Osteoblast (primary cell): ENCODE measurements at places on chromosomes 7 and 10. TPM values are rescaled to one million over a fixed set of nuclear protein-coding genes. Genes with fewer than 3 reads are reported as not detected.

The PROSER2 gene
- 4.4 and 6.9 TPM in 2 replicates for total RNA-seq

The MSMB gene
- not detected in 2 replicates for total RNA-seq

The PLA2G12B gene
- total RNA-seq, result not detected in 2 replicates

The SLC13A1 gene
- not detected in 2 replicates for total RNA-seq

The TMEM176B gene
- 0.72 TPM in 1 of 2 replicates, not detected in the other for total RNA-seq

The TBRG4 gene
- total RNA-seq, result 41.5 and 43.1 TPM in 2 replicates

The GPR15LG gene
- not detected in 2 replicates for total RNA-seq

The RPS24 gene
- total RNA-seq, result 1,685 and 1,757 TPM in 2 replicates

The ELFN1 gene
- total RNA-seq, result 12.7 and 14.1 TPM in 2 replicates

The TSPAN12 gene
- total RNA-seq, result 0.59 and 1.8 TPM in 2 replicates

The SLC18A3 gene
- total RNA-seq, result not detected in 2 replicates

The HOXA4 gene
- 0.72 and 1.2 TPM in 2 replicates for total RNA-seq

The WNT2 gene
- total RNA-seq, result under 0.01 TPM in 2 replicates

The TRIM50 gene
- total RNA-seq, result not detected in 2 replicates

DNA sequence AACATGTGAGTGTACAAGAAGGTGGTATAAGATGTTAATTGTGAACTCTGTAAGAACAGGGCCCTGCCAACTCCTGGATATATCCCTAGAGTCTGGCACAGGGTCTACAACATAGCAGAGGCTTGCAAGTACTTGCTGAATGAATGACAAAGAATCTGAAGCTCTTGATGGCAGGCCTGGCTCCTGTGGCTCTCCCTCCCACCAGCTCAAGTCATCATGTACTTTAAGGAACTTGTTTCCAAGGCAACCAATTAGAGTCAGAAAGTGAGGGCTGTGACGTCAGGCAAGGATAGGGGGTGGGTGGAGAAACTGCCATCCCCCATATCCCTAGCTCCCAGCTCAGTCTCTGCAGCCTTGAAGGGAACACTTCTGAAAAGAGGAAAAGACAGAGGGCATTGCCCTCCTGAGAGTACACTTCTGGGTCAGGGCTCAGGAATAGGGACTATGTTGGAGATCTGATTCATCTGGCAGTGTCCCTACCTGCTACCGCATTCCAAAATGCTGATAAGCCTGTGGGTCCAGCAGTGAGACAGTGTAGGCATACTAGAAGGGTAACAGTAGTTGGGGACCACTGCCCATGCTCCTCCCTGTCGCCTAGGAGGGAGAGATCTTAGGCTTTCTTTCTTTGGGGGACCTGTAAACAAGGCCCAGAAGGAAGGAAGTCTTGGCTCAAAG, 34.6 kb upstream of the BTRC start:
- H3K27ac ChIP-seq, result no peak overlapping the region
- H3K4me3 ChIP-seq, result no peak overlapping the region
- H3K27me3 ChIP-seq, result peaks cover 27% of the 10 kb centered on the region

DNA sequence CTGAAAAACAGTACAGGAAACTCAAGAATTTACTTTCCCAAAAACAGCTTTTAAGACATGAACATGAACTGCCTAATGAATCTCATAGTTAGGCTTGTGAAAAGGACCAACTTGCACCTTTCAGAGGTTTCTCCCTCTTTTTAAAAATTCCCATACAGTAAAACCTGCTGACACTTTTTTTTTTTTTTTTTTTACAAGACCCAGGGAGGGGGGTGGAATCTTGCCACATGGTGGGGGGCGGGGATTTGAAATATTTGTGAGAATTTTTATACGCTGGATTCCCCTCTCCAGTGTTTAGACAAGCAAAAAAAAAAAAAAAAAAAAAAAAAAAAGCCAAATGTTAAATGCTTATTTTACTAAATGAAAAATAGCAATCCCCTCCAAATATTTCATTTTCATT, 57.4 kb downstream of the HIBADH start:
- H3K36me3 ChIP-seq, result no peaks in the 10 kb centered on the region
- H3K4me3 ChIP-seq, result no peak overlapping the region
- no peak for DNase-seq
- peaks cover 17% of the 10 kb centered on the region for H3K4me1 ChIP-seq
- no peaks in the 10 kb centered on the region for H3K27me3 ChIP-seq

DNA sequence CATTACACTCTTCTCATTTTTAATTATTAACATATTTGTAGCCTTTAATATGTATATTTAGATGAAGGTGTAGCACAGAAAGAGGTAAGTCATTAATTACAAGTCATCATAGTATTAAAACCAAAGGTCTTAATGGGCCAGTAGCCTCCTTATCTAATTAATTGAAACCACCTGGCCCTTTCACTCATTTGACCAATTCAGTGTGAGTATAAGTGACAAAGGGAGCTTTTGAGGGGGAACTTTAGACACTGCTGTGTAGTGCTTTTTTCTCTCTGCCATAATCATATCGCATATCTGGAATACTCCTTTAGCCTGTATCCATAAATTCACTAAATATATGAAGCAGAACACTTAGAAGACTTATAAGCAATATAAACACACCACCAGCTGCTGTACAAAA, 562.9 kb upstream of the POT1 start:
- no peaks in the 10 kb centered on the region for H3K27me3 ChIP-seq
- DNase-seq, result no peak
- no peak overlapping the region for H3K27ac ChIP-seq

GRCh38 chr7:101382937-101383336, 20.3 kb downstream of the COL26A1 start:
- no peak overlapping the region for H3K4me3 ChIP-seq
- no peak for DNase-seq
- H3K27ac ChIP-seq, result no peak overlapping the region

GRCh38 chr7:154886591-154886990, 116.3 kb downstream of the PAXIP1 start:
- DNase-seq, result peak; percentile 74
- H3K27ac ChIP-seq, result no peak overlapping the region
- no peak overlapping the region for H3K4me3 ChIP-seq
- no peaks in the 10 kb centered on the region for H3K27me3 ChIP-seq
- H3K4me1 ChIP-seq, result no peaks in the 10 kb centered on the region

DNA sequence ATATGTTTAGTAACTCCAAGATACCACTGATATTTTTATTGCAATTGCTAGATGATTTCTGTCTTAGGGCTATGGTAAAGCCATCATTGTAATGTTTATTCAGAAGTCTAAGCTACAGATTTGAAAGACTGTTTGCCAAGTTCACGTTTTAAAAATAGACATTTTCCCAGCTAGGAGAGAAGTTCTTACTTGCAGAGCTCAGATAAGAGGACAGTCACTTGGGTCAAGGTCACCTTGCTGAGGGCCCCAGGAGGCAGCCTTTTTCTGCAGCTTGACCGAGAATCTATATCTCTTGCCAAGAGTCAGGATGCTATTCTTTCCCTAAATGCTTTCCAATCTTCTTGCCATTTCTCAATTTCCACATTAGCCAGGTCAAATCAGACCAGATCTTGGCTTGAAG, 1011.2 kb downstream of the KCNMA1 start:
- H3K36me3 ChIP-seq, result no peaks in the 10 kb centered on the region
- H3K27ac ChIP-seq, result no peak overlapping the region
- no peak overlapping the region for H3K4me3 ChIP-seq
- H3K4me1 ChIP-seq, result no peaks in the 10 kb centered on the region

GRCh38 chr7:137020351-137020750, 151.9 kb downstream of the CHRM2 start:
- no peak overlapping the region for H3K4me3 ChIP-seq
- H3K36me3 ChIP-seq, result no peaks in the 10 kb centered on the region

DNA sequence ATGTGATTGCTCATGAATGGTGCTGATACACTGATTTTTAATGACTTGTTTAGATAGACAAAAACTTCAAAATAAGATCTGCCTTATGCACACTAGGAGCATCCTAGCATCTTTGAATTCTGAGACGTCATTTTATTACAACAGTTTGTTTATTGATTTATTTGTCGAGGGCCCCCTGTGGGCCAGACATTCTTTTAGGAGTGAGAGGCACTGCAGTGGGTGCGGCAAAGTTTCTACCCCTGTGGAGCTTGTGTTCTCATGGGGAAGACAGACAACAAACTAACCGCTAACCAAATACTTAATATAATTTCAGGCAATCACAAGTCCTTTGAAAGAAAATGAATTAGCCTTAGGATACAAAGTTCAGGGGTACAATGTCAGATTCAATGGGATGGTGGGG, 363.1 kb downstream of the RPS24 start:
- no peak for DNase-seq
- H3K27ac ChIP-seq, result no peak overlapping the region
- no peaks in the 10 kb centered on the region for H3K4me1 ChIP-seq
- H3K4me3 ChIP-seq, result no peak overlapping the region

- no peaks in the 10 kb centered on the region for H3K4me1 ChIP-seq
- H3K4me3 ChIP-seq, result no peak overlapping the region
- no peaks in the 10 kb centered on the region for H3K27me3 ChIP-seq
- H3K36me3 ChIP-seq, result no peaks in the 10 kb centered on the region
- no peak overlapping the region for H3K27ac ChIP-seq
Measured at GRCh38 chr7:108178398-108178797, 48.2 kb upstream of the LAMB4 start.

GRCh38 chr10:26296360-26296759, 79.8 kb downstream of the GAD2 start:
- DNase-seq, result no peak
- H3K4me3 ChIP-seq, result no peak overlapping the region
- H3K27me3 ChIP-seq, result no peaks in the 10 kb centered on the region
- H3K36me3 ChIP-seq, result no peaks in the 10 kb centered on the region
- H3K27ac ChIP-seq, result no peak overlapping the region

- H3K4me1 ChIP-seq, result peaks cover 15% of the 10 kb centered on the region
- H3K27ac ChIP-seq, result no peak overlapping the region
- H3K27me3 ChIP-seq, result no peaks in the 10 kb centered on the region
- no peak for DNase-seq
Measured at GRCh38 chr10:127142856-127143255, 53.5 kb downstream of the INSYN2A start.

DNA sequence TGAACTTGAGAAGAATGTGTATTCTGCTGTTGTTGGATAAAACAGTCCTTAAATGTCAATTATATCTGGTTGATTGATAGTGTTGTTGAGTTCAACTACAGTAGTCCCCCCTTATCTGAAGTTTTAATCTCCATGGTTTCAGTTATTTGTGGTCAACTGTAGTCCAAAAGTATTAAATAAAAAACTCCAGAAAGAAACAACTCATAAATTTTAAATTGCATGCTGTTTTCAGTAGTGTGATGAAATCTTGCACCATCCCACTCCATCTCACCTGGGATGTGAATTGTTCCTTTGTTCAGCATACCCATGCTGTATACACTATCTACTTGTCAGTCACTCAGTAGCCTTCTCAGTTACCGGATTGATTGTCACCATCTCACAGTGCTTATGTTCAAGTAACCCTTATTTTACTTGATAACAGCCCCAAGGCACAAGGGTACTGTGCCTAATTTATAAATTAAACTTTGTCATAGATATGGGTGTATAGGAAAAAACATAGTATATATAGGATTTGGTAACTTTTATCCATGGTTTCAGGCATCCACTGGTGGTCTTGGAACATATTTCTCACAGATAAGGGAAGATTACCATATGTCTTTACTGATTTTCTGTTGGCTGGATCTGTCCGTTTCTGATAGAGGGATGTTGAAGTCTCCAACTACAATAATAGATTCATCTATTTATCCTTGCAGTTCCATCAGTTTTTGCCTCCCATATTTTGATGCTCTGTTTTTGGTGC, 57.1 kb downstream of the AOAH start:
- no peak overlapping the region for H3K4me3 ChIP-seq
- DNase-seq, result no peak
- peaks cover 10% of the 10 kb centered on the region for H3K4me1 ChIP-seq
- H3K27ac ChIP-seq, result no peak overlapping the region
- H3K36me3 ChIP-seq, result no peaks in the 10 kb centered on the region
- no peaks in the 10 kb centered on the region for H3K27me3 ChIP-seq

GRCh38 chr10:98312822-98313221, 44.8 kb upstream of the LOXL4 start:
- no peak overlapping the region for H3K4me3 ChIP-seq
- no peak overlapping the region for H3K27ac ChIP-seq
- peaks cover 34% of the 10 kb centered on the region for H3K4me1 ChIP-seq
- no peak for DNase-seq
- H3K36me3 ChIP-seq, result no peaks in the 10 kb centered on the region
- no peaks in the 10 kb centered on the region for H3K27me3 ChIP-seq

- no peak overlapping the region for H3K27ac ChIP-seq
- no peaks in the 10 kb centered on the region for H3K36me3 ChIP-seq
- no peak overlapping the region for H3K4me3 ChIP-seq
- no peaks in the 10 kb centered on the region for H3K27me3 ChIP-seq
- no peak for DNase-seq
Measured at GRCh38 chr7:142654398-142654797, 94.9 kb upstream of the PRSS1 start.

- no peak for DNase-seq
- H3K36me3 ChIP-seq, result peaks cover 8% of the 10 kb centered on the region
- no peak overlapping the region for H3K27ac ChIP-seq
- H3K4me1 ChIP-seq, result peaks cover 3% of the 10 kb centered on the region
- H3K4me3 ChIP-seq, result peak overlapping the region; percentile 28
Measured at GRCh38 chr10:75396631-75397495, 4.7 kb downstream of the ZNF503 start.

DNA sequence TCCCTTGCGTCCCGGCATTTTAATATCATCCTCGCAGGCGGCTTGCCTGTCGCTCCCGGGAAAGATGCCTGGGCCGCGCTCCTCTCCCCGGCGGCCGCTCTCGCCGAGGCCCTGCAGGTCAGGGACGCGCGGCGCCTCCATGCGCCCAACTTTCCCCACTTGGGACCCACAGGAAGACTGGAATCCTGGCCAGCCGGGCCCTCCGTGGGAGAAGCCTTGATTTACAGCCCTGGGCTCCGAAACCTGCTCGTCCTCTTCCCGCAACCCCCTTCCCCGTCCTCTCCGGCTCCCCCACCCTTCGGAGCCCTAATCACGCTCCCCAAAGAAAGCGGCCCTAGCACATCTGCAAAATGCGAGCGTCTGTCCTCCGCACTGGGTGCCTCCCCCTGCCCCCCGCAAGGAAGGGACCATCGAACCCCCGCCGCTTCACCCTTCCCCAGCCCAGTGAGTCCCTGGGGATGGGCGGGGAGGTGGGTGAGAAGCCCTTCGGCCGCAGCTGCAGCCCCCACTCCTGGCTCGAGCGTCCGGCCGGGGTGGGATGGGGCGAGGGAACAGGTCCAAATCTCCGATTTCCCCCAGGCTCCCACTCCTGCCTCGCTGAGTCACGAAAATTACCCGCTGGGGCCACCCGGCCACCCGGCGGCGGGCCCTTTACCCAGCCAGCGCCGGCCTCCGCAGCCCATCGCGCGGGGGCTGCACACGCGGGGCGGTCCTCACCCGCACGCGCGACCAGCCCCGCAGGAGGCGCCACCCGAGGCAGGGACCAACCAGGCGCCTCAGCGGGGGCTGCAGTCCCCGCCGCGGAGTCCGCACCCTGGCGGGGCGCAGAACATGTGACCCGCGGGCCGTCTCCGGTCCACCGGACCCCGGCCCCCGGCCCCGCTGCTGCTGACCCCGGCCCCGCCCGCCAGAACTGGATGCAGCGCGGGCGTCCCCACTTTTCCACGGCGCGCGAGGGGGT, 695 bp downstream of the HSPA12A start:
- H3K4me1 ChIP-seq, result peaks cover 6% of the 10 kb centered on the region
- H3K27ac ChIP-seq, result peak overlapping the region; percentile 17
- H3K36me3 ChIP-seq, result peaks cover 5% of the 10 kb centered on the region
